ENCODE measurements at places on chromosomes 1 and 21. TPM values are rescaled to one million over a fixed set of nuclear protein-coding genes. Genes with fewer than 3 reads are reported as not detected.

FAM229A gene
- 11.6 TPM for total RNA-seq

SFT2D2 gene
- total RNA-seq: 63.8 TPM

MCOLN3 gene
- not detected for total RNA-seq

CYP4B1 gene
- not detected for total RNA-seq

NPR1 gene
- total RNA-seq: 9.8 TPM

C1orf56 gene
- 3.5 TPM for total RNA-seq

GJA4 gene
- total RNA-seq: 22.1 TPM

AGT gene
- not detected for total RNA-seq

LEPROT gene
- 80.6 TPM for total RNA-seq
